ENCODE measurements at places on chromosomes 7 and 10. TPM values are rescaled to one million over a fixed set of nuclear protein-coding genes. Genes with fewer than 3 reads are reported as not detected.

COPG2 gene
- 77.7 TPM for total RNA-seq

CRPPA gene
- total RNA-seq: 1.9 TPM

- DNase-seq: no peak
- no peak overlapping the region for H3K27ac ChIP-seq
- no peaks in the 10 kb centered on the region for H3K27me3 ChIP-seq
- H3K4me3 ChIP-seq: no peak overlapping the region
Observed at GRCh38 chr10:111100198-111100597, 23.4 kb downstream of the ADRA2A start.

GRCh38 chr7:77904252-77904651, 105.7 kb downstream of the PHTF2 start:
- no peaks in the 10 kb centered on the region for H3K36me3 ChIP-seq
- no peaks in the 10 kb centered on the region for H3K27me3 ChIP-seq
- DNase-seq: no peak
- H3K4me1 ChIP-seq: no peaks in the 10 kb centered on the region
- H3K4me3 ChIP-seq: no peak overlapping the region

DNA sequence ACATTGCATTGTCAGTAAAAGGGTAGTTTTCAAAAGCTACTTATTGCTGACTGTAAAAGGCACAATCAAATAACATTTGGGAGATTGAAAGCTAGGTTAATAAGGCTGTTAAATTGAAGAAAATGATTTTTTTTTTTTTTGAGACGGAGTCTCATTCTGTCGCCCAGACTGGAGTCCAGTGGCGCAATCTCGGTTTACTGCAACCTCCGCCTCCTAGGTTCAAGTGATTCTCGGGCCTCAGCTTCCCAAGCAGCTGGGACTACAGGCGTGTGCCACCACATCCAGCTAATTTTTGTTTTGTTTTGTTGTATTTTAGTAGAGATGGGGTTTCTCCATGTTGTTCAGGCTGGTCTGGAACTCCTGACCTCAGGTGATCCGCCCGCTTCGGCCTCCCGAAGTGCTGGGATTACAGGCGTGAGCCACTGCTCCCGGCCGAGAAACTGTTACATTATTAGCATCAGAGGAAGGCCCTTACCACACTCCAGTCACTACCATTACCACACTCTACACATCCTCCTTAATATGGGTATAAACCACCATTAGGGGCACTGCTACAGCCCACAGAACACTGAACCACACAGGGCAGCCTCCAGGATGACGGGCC, 1.0 kb downstream of the CYP51A1 start:
- H3K36me3 ChIP-seq: peaks cover 21% of the 10 kb centered on the region
- no peaks in the 10 kb centered on the region for H3K4me1 ChIP-seq
- H3K27ac ChIP-seq: no peak overlapping the region
- peak overlapping the region; percentile 98 for H3K4me3 ChIP-seq
- no peak for DNase-seq
- no peaks in the 10 kb centered on the region for H3K27me3 ChIP-seq

GRCh38 chr7:19715499-19715898, 6.7 kb upstream of the POLR1F start:
- no peak overlapping the region for H3K27ac ChIP-seq
- no peak for DNase-seq
- H3K36me3 ChIP-seq: no peaks in the 10 kb centered on the region
- no peak overlapping the region for H3K4me3 ChIP-seq
- H3K4me1 ChIP-seq: no peaks in the 10 kb centered on the region

DNA sequence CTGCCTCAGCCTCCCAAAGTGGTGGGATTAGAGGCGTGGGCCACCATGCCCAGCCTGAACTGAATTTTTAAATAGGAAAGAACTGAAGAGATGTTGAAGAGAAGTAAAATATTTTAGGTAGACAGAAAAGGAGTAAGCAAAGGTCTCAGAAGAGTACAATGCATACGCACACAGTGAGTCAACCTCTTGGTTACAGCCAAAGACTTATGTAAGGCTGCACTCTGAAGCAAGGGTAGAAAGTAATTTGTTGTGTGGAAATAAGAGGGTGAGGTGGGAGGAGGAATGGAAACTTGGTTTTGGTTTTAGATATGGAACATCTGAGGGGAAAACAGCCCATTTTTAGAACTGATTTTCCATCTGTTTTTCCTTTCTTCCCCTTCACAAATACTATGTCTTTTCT, 17.6 kb downstream of the KRIT1 start:
- no peaks in the 10 kb centered on the region for H3K4me1 ChIP-seq
- H3K27ac ChIP-seq: no peak overlapping the region
- H3K36me3 ChIP-seq: peaks cover 65% of the 10 kb centered on the region
- no peak overlapping the region for H3K4me3 ChIP-seq

DNA sequence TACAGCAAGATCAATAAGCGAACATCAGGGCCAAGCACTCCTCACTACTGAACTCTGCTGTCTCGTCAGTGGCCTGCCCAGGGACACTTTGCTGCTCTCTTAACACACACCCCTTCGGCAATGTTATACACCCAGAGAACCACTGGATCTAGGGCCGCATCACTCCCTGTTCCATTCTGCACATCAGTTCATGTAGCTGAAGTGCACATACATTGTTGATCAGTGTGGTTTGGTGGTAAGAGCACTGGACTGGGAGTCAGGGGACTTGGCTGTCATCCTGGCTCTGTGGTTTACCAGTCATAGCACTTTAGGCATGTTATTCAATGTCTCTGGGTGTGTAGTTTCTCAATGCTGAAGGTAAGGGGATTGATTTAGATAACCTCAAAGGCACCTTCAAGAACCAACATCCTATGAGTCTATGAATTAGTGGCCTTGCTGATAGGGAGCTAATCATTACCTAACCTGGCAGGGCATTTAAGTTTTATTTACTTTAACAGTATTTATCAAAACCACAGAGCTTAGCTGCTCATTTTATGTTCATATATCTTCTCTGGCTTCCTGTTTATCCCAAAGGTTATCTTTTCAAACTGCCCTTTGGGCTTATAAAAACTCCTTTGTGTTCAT, 24.8 kb downstream of the DUSP5 start:
- no peaks in the 10 kb centered on the region for H3K36me3 ChIP-seq
- no peak for DNase-seq
- peaks cover 4% of the 10 kb centered on the region for H3K4me1 ChIP-seq

Data from H9 (cell line).